ENCODE measurements at places on chromosomes 16 and 17.

DNA sequence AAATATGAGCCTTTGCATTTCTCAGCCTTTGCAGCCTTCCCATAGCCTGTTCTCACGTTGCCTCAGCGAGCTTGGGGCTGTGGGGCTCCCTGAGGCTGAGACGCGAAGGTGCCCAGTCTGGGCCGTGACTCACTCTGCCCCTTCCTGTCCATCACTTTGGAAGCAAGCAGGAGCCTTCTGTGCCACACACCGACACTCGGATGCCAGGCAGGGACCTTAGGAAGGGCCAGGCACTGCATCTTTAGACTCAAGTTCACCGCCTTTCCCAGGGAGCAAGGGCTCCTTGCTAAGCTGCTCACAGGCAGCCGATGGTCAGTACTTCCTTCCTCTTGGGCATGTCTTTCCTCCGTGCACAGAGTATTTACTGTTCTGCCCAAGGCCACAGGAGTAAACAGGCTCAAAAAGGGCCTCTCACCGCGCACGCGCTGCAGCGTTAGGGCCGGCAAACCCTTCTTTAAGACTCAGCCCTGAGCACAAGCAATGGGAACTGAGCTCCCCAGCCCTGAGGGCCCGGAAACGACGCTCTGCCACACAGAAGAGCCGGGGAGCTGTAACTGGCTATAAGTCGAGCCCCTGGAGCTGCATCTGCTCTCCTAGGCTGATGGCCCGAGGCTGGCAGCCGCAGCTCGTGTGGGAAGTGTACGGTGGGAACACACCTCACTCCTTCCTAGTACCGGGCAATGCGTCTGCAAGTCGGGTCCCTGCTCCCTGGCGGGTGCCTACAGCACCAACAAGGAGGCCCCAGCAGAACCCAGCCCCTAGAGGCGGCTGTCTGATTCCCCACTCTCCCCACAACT, 7.2 kb downstream of the TIMM22 start:
- DNase-seq: no peak

DNA sequence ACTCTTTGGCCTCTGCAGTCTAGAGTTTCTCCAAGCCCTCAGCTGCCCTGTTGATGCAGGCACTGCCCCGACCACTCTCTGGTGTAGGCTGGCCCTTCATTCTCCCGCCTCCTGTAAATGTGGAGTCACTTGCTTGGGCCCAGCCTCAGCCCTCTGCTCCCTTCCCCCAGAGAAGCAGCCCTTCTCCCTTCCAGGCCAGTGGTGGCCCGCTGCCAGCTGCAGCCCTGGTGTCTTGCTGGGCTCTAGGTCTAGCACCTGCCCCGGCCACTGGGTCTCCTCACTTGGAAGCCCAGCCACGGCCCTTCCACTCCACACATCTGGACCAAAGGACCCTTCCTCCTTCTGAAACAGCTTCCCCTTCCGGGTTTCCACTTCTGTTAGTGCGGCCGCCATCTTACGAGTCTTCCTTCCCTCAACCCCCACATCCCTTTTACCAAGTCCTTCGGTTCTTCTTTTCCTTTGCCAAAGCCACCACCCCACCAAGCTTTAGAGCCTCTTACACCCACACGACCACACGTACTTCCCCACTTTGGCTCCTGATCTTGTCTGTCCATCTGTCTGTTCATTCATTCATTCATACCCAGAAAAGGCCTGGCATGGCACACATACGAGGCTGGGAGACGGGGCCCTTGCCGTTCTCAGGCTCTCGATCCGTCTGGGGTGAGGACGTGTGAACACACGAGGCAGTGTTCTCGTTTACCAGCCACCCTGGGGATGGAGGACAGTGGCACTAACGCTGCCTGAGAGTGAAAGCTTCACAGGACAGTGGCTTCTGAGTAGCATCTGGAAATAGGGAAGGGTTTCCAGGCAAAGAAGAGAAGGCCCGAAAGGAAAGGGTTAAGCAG, 68.0 kb downstream of the ABR start:
- DNase-seq: no peak

- no peak for DNase-seq
These were observed 31.7 kb upstream of the TAOK1 start for GRCh38 chr17:29358416-29358815.

- no peak for DNase-seq
These were observed 428.7 kb upstream of the SALL1 start for GRCh38 chr16:51579652-51580360.

GRCh38 chr16:74169687-74170376, 126.8 kb upstream of the PSMD7 start:
- no peak for DNase-seq

GRCh38 chr16:87201052-87201451, 116.1 kb downstream of the C16orf95 start:
- DNase-seq: no peak

DNA sequence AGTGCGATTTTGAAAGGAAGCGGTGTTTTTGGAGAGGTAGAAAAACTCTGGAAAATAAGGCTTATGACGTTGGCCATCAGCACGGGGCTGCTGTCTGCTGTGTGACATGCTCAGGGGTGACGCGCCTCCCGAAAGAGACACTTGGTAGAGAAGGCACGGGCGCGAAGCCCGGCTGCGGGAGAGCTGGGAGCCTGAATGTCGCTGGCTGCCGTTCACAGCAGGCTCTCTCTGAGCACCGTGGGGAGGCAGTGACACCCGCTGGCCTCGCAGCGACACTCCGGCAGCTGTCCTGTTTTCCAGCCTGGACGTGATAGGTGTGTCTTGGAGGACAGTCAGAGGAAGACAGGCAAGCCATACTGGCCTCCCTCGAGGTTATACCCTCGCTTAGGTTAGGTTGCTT, 759.1 kb upstream of the RBFOX1 start:
- DNase-seq: no peak

GRCh38 chr17:63249256-63250004, 196.7 kb downstream of the CYB561 start:
- DNase-seq: no peak

GRCh38 chr16:2494616-2495015, 19.1 kb upstream of the ATP6V0C start:
- DNase-seq: no peak

GRCh38 chr16:57651344-57652333, 16.5 kb upstream of the ADGRG3 start:
- no peak for DNase-seq

DNA sequence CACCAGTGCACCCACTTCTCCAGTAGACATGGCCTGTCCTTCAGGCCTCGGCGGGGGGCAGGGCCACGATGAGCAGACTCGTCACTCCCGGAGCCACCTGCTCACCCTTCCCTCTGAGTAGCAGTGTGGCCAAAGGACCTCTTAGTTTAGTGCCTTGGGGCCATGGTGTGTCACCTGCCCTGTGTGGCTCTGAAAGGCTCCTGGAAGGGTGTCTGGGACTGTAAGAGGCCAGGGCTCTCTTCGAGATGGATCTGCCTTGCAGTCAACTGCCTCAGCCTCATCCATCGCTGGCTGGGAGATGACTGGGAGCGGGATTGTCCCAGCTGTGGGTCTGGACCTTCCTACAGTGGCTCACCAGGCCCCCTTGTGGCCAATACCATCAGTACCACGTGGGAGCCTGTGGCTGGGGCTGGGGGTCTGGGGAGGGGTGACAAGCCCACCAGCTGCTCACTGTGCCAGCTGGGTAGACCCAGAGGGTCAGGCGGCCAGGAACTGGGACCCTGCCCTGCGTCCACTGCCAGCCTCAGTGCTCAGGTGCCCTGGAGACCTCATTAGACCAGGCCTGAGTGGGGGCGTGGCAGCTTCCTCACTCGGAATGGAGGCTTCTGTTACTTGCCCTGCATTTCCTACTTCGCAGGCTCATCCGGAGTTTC, 133.4 kb downstream of the OR1D5 start:
- DNase-seq: no peak

DNA sequence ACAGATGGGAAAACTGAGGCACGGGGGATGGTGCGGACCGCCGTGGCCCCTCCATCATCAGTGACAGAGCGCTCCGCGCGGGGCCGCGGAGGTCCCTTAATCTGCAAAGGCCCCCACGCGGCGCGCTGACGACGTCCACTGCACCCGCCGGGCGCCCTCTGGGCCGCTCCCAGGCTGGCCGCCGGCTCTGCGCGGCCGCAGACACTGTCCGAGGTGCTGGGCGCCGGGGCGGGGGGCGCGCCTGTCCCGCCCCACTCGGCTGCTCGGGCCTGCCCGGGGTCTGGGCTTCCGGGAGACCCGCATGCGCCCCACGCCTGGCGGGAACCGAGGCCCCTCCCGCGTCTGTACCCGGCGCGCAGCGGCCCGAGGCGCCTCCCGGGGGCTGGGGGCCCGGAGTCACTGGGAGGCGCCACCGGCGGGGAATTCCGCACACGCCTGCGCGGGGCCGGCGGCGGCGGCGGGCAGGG, 550 bp upstream of the RNF213 start:
- DNase-seq: peak; percentile 56

DNA sequence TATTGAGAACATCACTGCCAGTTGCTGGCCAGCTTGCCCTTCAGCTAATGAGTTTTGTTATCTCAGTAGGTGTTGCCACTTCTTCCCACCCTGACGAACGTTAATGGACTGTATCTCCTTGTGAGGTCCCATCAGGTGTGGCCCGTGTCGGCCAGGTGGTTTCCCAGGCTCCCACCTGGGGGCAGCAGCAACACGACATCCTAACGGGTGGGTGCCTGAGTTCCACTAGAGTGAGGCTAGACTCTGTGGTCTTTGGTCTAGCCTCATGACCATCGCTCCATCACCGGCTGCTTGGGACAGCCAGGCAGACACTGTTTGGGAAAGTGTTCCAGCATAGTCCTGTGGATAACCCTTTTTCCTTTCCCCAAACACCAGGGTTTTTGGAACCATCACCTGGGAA, 45.6 kb upstream of the LCMT1 start:
- DNase-seq: no peak

DNA sequence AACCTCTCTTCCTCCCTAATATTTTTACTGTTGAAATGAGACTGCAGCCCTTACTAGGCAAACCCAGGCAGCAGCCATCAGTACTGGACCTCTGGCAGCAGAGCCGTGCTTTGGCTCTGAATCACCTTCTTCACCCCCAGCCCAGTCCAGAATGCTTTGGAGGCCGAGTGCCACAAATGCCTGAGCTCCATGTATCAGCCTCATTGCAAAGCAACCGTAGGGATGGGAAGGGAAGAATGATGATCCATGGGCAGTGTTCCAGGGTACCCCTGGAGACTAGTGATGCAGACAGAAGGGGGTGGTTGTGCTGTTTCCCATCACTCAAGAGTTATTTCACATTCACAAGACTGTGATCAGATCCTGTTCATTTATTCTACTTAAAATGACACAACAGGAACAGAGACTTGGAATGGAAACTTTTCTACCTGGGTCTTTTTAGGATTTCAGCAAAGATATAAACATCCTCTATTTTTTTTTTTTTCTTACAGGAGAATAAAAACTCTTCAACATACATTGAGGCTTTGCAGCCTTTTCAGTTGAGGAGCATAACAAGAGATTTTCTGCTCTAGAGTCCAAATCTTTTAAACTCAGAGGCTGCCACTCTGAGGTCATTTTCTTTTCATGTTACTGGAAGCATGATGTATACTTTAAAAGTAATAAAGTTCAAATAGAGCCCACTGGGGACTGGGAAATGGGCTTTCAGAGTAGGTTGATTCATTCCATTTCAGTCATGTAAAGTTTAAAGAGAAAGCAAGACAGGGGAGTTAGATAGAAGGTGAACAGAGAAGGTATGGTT, 138.3 kb downstream of the KCNJ2 start:
- no peak for DNase-seq

- DNase-seq: no peak
These were observed 62.4 kb downstream of the CDRT4 start for GRCh38 chr17:15405058-15405415.

- no peak for DNase-seq
These were observed 20.3 kb downstream of the ANKRD40 start for GRCh38 chr17:50687200-50688066.

DNA sequence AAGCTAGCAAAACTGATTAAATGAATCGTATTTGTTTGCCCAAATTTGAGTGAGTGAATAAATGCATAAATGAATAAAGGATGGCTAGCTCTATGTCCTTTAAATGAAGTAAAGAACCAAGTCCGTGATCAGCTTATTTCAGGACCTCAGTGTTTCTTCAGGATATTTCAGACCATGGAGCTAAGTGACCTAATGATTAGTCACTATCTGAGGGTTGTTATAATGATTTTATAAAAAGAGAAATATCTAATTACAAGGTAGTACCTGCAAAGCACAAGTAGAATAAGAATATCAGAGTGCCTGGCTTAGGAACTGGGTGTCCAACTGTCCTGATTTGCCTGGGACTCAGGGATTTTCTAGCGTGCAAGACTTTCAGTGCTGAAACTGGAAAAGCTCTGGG, 12.5 kb downstream of the KCNJ2 start:
- no peak for DNase-seq

DNA sequence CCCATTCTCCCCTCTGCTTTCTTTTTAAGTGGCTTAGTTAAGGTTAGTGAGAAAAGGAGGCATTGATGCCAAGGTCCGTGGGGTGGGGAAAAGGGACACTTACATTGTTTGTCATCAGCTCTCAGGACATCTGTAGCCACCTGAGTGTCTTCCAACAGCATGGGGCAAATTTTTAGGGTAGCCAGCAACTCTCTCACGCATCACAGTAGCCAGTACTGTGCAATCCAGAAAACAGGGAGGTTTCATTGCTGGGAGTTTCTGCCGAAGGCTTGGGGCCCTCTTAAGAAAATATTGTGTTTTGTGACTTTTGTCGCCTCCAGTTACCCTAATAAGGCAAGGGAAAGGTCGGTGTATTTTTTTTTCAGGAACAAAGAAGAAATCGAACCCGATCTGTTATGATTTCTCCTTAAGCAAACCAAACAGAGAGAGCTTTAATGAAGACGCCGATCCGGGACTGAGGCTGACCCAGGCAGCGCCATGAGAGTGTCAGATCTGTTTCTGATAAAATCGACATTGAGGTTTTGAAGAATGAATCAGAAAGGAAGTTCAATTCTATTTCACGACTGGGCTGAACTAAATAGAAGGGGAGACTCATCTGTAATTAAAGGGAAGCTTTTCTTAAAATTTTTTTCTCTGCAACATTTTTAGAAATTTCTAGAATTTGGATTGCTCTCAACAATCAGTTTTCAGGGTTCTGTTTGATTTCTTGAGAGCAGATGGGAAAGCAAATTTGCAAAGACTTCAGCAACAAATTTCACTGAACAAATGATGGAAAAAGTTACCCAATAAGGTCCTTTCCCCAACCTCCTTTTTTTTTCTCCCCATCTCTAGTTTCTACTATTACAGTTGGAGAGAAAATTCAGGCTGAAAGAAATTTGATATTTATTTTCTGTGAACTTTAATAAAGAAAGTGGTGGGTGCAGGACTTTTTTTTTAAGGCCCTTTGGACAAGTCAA, 144.7 kb upstream of the IRX3 start:
- DNase-seq: no peak

- DNase-seq: no peak
These were observed 23.6 kb downstream of the SIAH1 start for GRCh38 chr16:48361540-48362144.

- DNase-seq: no peak
These were observed 6.8 kb downstream of the ANKFY1 start for GRCh38 chr17:4256952-4257351.

- no peak for DNase-seq
These were observed 94.0 kb upstream of the TNRC6C start for GRCh38 chr17:77864234-77865111.

GRCh38 chr17:64005734-64006167, 7.6 kb downstream of the PRR29 start:
- no peak for DNase-seq

GRCh38 chr16:84109598-84110335, 7.0 kb downstream of the MBTPS1 start:
- DNase-seq: no peak
